ENCODE measurements at places on chromosomes 4 and X.

DNA sequence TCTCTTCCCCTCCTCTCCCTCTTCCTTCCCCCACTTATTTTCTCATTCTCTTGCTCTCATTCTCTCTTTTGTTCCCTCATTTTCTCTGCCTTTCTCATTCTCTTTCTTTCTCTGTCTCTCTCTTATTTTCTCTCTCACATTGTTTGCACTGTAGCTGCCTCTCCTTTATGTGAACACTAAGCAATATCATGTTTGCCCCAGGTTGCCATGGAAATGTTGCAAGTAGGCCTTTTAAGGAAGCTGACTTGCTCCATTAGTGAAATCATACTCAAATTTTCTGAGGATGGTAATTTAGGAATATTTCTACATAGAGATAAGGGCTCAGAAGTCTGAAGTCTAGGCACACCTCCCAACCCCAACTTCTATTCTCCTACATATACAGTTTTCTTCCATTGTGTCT, 130.1 kb downstream of the EDA start:
- no peak for DNase-seq

- DNase-seq, result no peak
These were observed 589.9 kb upstream of the GALNT7 start for GRCh38 chr4:172578712-172579111.

DNA sequence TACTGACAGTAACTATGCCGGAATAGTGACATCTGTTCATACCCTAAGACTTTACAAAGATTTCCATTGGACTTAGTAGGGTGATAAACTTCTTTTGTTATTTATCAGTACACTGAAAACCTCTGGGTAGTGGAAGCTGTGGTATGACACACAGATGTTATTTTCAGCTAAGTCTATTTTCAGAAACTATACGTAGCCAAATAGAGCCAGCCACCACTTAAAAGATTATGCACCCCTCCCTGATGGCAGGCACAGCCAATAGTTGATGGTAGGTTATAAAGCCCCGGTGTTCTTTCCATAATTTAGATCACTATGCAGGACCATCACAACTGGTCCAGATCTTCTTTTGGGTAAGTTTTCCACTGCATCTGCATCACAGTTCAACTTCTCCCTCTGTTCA, 1603.2 kb upstream of the PABPC4L start:
- DNase-seq, result no peak

GRCh38 chrX:132757066-132757623, 201.3 kb downstream of the HS6ST2 start:
- DNase-seq, result no peak

DNA sequence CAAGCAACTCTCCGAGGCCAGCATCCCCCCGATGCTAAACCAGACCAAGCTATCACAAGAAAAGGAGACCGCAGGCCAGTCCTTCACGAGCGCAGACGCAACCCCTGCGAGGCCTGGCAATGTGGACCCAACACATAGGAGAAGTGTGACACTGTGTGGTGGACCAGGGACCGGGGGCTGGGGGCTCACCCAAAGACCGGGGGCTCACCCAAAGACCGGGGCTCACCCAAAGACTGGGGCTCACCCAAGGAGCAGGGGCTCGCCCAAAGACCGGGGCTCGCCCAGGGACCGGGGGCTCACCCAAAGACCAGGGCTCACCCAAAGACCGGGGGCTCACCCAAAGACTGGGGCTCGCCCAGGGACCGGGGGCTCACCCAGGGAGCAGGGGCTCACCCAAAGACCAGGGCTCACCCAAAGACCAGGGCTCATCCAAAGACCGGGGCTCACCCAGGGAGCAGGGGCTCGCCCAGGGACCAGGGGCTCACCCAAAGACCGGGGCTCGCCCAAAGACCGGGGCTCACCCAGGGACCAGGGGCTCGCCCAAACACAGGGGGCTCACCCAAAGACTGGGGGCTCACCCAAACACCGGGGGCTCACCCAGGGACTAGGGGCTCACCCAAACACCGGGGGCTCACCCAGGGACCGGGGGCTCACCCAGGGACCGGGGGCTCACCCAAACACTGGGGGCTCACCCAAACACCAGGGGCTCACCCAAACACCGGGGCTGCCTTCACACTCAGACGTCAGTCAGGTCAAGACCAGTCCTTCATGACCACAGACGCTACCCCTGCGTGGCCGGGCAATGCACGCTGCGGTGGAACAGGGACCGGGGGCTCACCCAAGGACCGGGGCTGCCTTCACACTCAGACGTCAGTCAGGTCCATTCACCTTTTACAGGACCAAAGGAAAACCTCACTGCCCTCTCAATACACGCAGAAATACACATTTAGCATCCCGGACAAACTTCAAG, 32.9 kb downstream of the PPP2R3B start:
- no peak for DNase-seq

DNA sequence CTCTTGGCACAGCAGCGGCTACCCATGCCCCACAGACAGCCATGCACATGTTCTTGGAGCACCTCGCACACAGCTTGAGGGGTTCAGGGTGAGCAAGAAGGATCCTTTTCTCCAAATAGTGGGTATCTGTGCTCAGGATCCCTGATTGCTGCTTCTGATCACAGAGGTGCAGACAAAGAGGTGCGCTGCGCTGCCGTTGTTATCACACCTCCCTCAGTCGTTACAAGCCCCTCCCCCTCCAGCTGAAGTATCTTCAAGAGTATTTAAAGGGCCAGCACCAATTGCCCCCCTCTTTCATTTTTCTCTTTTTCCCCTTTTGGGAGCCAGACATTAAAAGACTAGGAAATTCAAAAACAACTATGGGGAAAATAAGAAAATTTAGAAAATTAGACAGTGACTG, 44.3 kb downstream of the NELFA start:
- no peak for DNase-seq

DNA sequence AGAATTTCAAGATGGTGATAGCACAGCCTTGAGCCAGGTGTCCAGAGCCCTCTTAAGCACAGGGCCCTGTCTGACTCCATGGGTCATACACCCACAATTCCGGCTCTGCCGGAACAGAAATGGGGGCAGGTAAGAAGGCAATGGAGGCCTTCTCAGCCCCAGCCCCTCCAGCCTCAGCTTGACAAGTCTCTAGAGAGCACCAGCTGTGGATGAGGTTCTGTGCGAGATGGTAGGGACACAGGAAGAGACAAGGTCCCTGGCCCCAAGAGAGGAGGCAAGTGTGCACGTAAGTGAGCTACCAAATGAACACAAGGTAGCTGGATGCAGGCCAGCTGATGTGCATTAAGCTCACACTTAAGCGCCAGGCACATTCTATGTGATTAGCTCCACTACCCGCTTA, 2.4 kb upstream of the PRRG3 start:
- DNase-seq, result no peak

Measured in pulmonary artery endothelial cell (primary cell).